ENCODE measurements at places on chromosomes 4 and X. TPM values are rescaled to one million over a fixed set of nuclear protein-coding genes. Genes with fewer than 3 reads are reported as not detected.

DNA sequence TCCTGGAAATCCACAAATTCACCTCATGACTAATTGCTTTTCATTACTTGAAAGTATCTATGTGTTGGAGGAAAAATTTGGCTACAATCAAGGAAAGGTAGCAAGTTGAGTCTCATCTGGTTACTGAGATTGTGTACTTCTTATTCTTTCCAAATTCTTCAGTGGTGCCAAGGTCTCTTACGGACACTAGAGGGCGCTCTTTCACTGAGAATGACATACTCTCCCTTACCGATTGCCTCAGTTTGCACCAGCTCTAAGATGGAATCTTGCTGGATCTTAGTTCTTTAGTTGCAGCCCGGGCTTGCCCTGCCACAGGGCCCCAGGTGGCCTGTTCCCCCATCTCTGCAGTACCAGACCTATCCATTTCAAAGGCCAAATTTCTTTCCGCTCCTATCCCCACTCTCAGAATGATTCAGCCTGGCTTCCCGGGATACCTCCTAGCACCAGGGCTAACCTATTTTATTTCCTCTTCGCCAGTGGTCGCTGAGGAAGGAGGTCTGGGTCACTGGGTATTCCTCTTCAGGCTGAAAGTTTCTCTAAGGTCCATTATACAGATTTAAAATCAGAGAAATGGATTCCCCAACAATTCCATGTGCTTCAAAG is 24.6 kb upstream of the GPR50 start:
- peak; percentile 26 for DNase-seq

GRCh38 chrX:10875995-10876394 is 235.1 kb upstream of the HCCS start:
- DNase-seq = no peak

GRCh38 chr4:4472344-4472958 is 69.4 kb downstream of the STX18 start:
- no peak for DNase-seq

Gene F8A2
- not detected for total RNA-seq

Gene CCKAR
- not detected for total RNA-seq

Gene FRAS1
- total RNA-seq = 2.1 TPM

Gene BGN
- 11.4 TPM for total RNA-seq

Gene COL25A1
- total RNA-seq = 0.29 TPM
